NCI-H1436 (cell line): ENCODE measurements at places on chromosomes 5 and 9.

- no peak for DNase-seq
Measured at GRCh38 chr9:135512241-135512603, 9.0 kb upstream of the LCN1 start.

DNA sequence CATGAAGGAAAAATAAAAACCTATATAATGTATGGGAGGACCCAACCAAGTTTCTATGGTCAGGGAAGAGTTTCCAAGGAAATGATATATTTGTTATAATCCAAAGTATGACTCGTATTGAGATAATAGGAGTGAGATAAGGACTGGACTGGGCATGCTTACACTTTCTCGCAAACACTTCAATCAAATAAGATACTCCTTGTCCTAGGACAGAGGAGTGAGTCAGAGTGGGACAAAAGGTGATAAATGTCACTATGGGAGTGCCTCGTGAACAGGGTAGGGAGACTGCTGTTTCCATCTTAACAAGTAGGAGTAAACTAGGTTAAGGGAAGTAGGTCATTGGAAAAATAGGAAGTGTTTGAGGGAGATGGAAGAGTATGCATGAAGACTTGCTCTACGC lies 47.2 kb downstream of the MACIR start:
- no peak for DNase-seq

DNA sequence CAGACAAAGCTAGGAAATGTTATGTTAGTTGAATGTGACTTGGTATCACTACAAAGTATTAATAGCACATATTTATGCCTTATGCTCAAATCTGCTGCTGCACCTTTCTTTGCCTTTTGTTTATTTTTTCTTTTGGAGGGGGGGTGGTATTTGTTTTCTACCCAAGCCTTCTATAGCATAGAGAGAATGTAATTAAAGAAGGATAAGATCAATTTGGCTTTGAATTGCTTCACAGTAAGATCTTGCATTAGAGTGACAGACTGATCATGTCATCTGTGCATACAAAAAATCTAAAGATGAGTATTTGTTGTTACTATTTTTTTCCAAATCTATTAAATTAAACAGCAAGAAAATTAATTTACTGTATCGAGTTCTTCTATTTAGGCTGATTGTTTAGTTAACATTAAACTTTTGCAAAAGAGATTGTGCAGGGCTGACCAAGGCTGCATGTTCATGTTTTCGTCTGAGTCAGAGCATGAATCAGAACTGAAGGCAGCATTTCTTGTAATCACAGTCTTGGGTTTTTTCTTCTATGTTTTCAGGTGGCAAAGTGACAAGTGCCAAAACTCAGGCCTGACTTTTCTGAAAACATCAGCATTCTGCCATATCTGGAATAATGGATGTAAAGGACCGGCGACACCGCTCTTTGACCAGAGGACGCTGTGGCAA lies 1007.1 kb upstream of the WWC1 start:
- no peak for DNase-seq

GRCh38 chr9:133874060-133874657 lies 118.0 kb downstream of the VAV2 start:
- no peak for DNase-seq

DNA sequence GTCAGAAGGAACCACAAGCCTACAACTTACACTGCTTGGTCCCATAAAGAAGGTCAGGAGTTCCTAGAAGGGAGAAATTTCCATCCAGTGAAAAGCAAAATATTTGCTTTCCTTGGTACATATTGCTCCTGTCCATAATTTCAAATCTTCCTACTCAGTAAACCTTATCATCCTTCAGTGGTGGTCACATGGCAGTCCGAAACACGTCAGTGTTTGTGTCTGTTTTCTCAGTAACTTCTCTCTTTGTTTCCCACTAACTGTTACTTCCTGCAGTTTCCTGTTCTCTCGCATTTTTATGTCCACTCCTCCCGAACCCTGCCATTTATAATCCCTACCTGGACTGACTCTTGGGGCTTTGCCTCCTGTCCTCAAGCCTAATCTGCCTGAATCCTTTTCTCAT lies 129.1 kb downstream of the FANCC start:
- DNase-seq: no peak

DNA sequence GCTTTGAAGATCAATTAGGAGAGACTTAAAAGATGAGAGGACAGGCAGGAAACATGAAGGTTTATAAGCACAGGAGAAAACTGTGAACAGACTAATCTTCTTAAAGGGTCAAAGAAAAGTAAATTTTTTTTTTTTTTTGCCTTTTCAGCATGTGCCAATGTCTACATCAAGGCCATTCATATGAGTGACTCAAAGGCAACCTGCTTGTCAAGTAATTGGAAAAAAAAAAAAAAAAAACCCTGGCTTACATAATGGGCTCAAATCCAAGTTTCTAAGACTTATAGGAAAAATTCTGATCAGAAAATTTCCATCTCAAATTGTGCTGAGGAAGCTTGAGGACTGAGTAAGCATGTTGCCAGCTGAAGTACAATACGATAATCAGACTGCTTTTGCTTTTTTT lies 15.9 kb downstream of the PPP2R2B start:
- DNase-seq: no peak

DNA sequence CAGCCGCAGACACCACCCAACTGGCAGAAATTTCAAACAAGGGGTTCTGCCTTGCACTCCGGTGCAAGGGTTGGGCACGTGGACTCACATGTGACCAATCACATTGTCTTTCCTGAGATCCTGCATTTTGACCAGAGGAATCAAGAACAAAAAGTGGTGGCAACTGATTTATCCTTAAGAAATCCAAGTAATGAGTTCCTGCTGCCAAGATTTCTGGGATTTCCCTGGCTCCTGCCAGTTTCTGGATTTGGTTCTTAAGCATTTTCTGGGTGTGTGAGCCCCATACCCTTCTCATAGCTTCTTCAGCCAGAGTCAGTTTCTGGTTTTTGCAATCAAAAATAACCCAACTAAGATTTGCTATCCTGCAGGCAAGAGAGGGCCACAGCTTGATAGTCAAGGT lies 17.4 kb upstream of the KCNIP1 start:
- DNase-seq: no peak

DNA sequence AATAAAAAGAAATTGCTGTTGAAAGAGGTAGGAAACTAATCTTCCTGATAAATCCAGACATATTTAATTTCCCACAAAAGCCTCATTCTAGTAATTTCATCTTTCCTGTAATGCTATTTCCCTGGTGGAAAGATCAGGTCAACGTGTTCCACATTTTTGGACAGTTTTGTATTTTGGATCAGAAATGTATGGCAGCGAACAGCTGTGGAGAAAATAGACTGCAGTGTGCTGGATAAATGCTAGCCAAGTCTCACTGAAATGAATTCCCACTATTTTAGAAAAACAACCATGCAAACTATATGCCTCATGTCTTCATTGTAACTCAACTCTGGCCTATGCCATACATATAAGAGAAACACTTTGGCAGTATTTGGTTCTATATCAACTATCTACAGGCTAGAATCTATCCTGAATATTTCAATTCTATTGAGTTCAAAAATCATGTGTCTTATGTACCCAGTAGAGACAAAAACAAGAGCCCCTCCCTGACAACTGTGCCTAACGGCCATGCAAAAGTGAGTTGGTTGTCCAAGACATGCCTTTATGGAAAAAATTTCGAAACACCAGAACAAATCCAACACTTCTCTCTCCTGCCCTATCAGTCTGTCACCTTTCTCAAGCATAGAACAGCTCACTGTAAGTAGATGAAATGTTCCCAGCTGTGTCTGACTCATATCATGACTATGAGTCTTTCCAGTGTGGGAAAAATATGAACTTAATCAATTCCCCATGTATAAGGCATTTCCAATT lies 191.3 kb upstream of the NREP start:
- DNase-seq: no peak

GRCh38 chr5:132785365-132785764 lies 8.3 kb upstream of the SEPTIN8 start:
- DNase-seq: no peak

DNA sequence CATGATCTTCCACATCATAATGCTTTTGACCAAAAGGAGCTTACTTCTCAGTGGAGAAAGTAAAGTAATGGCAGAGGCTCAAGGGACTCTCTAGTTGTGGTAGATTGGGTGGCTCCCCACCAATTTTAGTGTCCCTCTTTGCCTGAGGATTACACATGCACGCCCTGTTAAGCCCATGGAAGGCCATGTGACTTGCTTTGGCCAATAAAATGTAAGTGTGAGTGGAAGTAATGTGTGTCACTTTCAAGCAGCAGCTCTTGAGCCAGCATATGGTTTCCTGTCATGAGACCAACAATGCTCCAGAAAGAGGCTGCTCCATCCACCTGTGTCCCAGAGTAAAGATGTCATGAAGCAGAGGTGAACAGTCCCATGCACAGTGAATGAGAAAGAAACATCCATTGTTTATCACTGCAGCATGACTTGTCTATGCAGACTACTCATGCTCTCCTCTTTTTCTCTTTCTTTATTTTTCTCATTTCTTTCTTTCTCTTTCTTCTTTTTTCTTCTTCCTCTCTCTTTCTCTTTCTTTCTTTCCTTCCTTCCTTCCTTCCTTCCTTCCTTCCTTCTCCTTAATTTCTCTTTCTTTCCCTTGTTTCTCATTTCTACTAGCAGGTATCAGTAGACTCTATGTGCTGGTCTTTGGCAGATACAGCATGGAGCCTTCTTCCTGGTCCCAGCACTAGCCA lies 57.3 kb upstream of the EGFLAM start:
- DNase-seq: no peak

- DNase-seq: no peak
Measured at GRCh38 chr5:143898381-143898780, 86.4 kb downstream of the HMHB1 start.

GRCh38 chr5:104305602-104306001 lies 743.0 kb upstream of the NUDT12 start:
- DNase-seq: no peak

GRCh38 chr5:33688526-33688925 lies 203.3 kb downstream of the ADAMTS12 start:
- no peak for DNase-seq

DNA sequence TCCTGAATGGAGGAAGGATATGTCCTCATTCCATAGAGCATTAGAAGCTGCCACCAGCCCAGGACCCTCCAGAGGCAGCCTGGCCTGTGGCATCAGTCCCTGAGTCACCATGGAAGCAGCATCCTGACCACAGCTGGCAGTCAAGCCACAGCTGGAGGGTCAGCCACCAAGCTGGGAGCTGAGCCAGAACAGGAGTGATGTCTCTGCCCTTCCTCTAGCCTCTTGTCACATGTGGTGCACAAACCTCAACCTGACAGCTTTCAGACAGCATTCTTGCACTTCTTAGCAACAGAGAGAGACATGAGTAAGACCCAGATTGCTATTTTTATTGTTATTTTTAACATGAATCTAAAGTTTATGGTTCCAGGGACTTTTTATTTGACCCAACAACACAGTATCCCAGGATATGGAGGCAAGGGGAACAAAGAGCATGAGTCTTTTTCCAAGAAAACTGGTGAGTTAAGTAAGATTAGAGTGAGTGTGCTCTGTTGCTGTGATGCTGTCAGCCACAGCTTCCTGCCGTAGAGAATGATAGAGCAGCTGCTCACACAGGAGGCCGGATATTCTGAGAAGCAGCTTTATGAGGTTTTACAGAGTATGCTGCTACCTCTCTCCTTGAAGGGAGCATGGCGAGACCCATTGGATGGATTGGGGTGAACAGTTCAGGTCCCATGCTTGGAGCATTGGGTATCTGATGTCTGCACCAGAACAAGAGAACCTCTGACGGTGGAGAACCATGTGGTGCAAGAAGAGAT lies 13.0 kb upstream of the CYFIP2 start:
- no peak for DNase-seq

DNA sequence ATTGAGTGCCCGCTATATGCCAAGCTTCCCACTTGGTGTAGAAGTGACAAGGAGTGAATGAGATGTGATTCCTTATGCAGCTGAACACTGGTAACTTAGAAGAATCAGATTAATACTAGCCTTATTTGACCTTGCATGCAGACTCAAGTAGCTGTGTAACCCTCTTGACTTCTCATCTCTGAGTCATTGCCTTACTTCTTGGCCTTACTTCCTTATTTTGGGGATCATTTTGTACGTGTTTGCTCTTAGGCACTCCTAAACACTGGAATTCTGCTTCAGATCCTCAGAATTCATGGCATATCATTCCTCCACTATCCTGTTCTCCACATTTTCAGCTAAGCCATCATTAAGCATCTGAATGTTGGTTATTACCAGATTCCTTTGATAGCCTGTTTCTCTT lies 948.9 kb upstream of the ARRDC3 start:
- DNase-seq: no peak
